BJ (cell line): ENCODE measurements at places on chromosomes 4 and X.

DNA sequence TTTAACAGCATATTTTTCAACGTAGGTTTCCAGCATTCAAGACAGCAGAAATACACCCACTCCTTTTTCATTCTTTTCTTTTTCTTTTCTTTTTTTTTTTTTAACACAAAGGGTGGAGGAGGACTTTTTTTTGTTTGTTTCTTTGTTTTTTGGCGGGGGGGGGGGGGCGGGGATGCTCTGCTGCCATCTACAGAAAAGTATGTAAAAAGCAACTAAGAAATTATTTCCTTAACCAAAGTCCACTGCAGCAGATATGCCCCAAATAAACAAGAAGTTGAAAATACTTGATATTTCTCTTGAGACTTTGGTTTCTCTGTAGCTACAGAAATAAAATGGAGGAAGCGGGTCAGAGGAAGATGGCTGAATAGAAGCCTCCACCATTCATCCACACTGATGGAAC is 63.2 kb upstream of the PBDC1 start:
- DNase-seq, result no peak

- DNase-seq, result no peak
Measured at GRCh38 chrX:154011376-154012335, 8.0 kb downstream of the IRAK1 start.

DNA sequence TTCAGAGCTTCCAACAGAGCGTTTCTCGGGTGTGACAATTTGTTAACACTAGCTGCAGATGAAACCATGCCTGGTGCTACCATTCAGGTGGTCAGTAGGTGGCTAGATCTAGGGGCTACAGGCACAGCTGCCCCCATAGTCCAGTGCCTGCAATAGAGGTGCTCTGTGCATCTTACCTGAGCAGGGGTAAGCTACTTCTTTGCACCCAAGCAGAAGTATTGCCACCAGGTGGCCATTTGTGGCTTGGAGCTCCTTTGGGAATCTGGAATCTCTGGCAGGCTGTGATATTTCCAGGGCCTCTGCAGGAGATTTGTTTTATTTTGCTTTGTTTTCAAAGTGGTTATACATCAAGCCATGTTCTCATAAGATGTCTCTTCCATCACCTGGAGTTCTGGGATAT is 170.7 kb upstream of the PUDP start:
- DNase-seq, result no peak

- no peak for DNase-seq
Measured at GRCh38 chrX:129065895-129066294, 457.4 kb downstream of the SMARCA1 start.

DNA sequence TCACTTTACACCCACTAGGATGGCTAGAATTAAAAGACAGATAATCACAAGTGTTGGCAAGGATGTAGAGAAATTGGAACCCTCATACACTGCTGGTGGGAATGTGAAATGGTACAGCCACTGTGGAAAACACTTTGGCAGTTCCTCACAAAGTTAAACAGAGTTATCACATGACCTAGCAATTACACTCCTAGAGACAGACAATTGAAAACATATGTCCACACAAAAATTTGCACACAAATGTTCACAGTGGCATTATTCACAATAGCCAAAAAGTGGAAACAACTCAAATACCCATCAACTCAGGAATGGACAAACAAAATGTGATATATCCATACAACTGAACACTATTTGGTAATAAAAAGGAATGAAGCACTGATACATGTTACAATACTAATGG is 5.7 kb downstream of the ZNF280C start:
- DNase-seq, result no peak

GRCh38 chrX:1462596-1463251 is 10.0 kb upstream of the ASMTL start:
- DNase-seq, result no peak

GRCh38 chr4:40596522-40596921 is 33.1 kb downstream of the RBM47 start:
- no peak for DNase-seq

DNA sequence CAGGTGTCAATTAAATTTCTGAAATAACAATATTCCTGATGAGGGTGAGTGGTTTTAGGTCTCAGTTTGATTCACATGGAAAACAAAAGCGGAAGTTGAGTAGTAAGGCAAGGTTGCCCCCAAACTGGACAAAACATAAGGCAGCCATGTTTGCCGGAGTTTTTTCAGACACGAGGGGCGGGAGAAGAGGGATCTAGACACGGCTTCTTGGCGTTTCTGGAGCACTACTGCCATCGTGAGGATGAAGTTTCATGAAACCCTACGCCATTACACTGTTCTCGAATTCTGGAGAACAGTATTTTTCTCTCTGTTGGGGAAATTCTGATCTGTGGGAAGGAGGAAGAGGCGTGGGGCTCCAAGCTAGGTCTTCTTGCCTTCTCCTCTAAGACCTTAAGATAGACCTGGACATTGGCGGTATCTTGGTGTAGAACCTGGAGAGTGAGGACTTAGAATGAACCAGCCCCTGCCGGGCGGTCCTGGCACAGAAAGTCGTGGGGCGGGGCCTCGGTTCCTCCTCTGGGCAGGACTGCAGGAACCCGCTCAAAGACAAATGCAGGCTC is 160.3 kb downstream of the OR13H1 start:
- no peak for DNase-seq
